NCI-H226 (cell line): ENCODE measurements at places on chromosomes 5 and 9.

- DNase-seq = no peak
Measured at GRCh38 chr9:96464426-96464825, 14.5 kb downstream of the HABP4 start.

DNA sequence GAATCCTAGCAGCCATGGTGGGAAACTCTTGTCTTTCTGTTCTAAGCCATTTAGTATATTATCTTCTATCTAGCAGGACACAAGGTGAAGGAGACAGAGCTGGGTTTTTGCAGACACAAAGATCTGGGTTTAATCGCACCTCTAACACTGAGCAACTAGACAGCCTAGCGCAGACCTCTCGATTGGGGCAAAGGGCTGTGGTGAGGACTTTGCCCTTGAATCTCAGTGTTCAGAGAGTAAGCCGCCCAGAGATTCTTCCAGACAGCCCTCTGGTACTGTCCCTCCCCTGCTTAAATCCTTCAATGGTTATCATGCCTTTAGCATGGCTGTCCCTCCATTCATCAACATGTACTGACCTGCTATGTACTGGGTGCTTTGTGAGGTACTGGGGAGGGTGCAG is 128.1 kb downstream of the CRB2 start:
- DNase-seq = no peak

- DNase-seq = no peak
Measured at GRCh38 chr5:133977161-133977787, 8.8 kb upstream of the C5orf15 start.

GRCh38 chr5:180858586-180858985 is 2.5 kb downstream of the ZFP62 start:
- DNase-seq = no peak

- no peak for DNase-seq
Measured at GRCh38 chr9:12817702-12818101, 42.9 kb downstream of the LURAP1L start.

DNA sequence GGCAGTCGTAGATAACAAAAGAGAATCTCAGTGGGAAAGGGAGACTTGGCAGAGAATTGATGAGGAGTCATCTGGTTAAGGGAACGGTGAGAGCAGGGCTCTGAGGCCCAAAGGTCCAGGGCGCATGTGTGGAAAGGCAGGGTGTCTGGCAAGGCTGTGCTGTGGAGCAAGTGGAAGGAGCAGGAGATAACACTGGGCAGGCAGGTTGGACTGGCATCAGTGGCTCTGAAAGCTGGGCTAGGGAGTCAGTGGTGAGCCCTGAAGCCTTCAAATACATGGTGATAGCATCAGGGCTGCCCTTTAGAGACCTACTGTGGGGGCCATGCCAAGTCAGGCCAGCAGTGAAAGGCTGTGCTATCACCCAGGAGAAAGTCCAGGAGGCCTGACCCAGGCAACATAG is 131.3 kb downstream of the GABBR2 start:
- no peak for DNase-seq

GRCh38 chr5:153919161-153919560 is 119.5 kb downstream of the FAM114A2 start:
- no peak for DNase-seq

- no peak for DNase-seq
Measured at GRCh38 chr5:59503220-59503619, 390.3 kb downstream of the PDE4D start.

GRCh38 chr5:171801-172331 is 19.4 kb upstream of the LRRC14B start:
- DNase-seq = no peak

- DNase-seq = no peak
Measured at GRCh38 chr9:99129091-99129490, 24.2 kb downstream of the TGFBR1 start.

DNA sequence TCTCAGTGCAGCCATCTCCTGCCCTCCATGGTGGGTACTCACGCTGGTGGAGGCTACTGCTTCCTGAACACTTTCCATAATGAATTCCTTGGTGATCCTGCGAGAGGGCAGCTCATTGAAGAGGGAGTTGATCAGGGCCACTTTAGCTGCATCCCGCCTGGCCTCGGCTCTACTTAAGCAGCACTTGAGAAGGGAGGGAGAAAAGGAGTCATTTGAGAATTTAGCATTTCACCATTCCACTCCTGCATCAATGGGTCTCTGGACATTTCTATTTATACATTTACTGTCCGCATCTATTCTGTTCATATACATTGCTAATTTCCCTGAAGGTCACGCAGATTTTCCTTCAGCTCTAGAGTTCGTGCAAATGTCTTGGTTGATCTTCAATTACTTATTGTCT is 35.1 kb downstream of the LIX1 start:
- DNase-seq = no peak

DNA sequence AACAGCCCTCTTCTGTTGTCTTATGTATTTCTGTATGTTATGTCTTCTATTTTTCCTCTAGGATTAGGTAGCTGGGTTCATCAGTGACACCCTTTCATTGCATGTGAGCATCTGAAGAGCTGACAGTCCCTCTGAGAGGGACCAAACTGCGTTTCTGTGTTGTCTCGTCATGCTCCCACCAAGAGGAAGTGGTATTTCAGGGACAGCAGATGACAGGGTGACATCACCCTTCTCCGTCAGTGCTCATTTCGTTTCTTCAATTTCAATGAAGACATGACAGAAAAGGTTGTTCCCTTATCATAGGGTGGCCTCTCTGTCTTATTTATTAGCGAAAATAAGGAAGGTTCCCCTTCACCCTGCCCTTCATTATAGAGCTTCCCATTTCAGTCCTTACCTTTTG is 225.9 kb upstream of the NR4A3 start:
- DNase-seq = no peak

GRCh38 chr9:35731415-35732184 is 395 bp downstream of the TLN1 start:
- no peak for DNase-seq

DNA sequence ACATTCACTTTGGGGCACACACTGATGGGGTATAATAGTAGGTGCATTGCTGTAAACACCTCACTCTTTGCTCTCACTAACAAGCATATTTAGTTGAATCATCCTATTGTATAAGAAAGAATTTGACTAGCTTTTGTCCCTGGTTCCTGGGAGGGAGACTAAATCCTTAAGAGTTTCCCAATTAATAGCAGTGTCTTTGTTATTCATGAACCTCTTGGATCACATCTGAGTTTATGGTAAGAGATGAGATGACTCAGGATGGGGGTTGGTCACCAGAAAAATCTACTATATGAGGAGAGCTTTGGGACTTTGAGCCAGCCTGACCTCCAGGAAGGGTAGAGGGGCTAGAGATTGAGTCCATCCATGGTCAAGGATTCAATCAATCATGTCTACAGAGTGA is 56.8 kb downstream of the PUM3 start:
- DNase-seq = no peak

- DNase-seq = no peak
Measured at GRCh38 chr9:94881940-94882339, 155.4 kb downstream of the AOPEP start.

- no peak for DNase-seq
Measured at GRCh38 chr9:34983209-34983608, 6.3 kb upstream of the DNAJB5 start.

DNA sequence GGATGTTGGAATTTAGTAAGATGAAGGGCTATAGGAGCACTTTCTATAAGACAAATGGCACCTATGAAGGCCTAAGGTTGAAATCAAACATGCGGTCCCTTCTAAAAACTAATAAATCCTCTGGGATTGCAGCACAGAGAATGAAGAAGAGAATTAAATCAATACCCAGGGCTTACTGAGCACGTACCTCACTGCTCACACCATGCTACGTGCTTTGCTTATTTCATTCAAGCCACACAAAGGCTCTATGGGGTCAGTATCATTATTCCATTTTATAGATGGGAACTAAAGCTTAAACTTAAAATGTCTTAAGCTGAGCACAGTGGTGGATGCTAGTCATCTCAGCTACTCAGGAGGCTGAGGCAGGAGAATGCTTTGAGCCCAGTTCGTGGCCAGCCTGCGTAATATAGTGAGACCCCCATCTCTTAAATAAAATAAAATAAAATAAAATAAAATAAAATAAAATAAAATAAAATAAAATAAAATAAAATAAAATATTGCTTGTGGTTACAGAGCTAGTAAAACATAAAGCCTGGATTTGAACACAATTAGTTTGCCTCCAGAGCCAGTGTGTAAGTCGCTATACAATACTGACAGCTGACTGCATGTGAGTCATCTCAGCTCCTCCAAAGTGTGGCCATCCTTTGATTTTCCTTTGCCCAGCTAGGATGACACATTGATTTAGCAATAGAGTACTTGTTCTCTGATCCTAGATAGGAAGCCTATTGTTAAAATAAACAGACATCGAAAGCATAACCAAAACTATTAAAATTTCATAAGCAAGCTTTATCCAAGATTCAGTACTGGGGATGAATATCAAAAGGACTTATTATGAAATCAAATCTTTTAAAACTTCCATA is 20.9 kb upstream of the DPYSL3 start:
- DNase-seq = peak; percentile 74

- DNase-seq = peak; percentile 65
Measured at GRCh38 chr9:127899128-127899943, at the start of gene ST6GALNAC6. ST6GALNAC6 (minus strand) TSS chr9:127899603; CDS start chr9:127897981, 1,622 bp downstream.

DNA sequence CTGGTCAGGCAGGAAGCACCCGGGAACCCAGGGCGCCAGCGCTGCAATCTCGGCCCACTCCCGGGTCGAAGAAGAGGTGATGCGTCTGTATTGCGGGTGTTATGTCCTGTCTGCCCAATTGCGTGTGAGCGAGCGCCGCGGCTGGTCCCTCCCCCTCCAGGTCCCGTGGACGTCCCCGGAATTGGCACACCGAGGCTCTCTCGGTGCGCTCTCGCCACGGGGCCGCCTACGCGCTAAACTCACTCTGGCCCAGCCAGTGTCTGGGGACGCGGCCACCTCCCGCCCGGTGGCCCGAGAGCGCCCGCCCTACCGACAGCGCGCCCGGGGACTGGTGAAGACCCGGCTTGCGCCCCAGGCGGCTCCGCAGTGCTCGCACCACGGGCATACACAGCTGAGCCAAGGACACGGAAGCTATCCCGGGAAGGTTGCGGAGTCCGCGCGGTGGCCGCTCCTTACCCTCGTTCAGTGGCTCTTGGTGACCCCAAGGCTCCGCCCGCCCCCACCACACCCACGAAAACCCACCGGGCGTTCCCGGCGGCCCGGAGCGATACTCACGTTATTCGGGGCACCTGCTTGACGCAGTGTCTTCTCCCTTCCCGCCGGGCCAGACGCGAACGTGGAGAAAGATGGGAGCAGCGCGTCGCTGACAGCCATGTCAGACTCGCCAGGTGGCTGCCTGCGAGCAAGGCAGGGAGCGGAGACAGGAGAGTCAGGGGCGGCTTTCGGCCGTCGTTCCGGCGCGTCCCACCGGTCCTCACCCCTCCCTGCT is 1.0 kb downstream of the KLF4 start:
- peak; percentile 7 for DNase-seq

DNA sequence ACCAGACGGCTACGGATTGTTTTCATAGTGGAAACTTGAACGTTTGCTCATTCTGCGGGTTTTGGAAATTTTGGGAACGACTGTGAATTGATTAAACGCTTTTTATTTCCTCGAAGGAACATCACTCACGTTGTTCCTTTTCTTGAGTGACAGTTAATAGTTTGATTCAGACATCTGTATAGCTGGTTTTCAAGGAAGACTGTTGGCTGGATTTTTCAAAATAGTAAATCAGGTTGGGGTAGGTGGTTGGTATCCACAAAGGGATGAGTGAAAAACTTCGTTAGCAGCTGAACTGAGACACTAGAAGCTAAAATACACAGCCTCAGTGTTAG is 1.1 kb downstream of the TGFBR1 start:
- no peak for DNase-seq

DNA sequence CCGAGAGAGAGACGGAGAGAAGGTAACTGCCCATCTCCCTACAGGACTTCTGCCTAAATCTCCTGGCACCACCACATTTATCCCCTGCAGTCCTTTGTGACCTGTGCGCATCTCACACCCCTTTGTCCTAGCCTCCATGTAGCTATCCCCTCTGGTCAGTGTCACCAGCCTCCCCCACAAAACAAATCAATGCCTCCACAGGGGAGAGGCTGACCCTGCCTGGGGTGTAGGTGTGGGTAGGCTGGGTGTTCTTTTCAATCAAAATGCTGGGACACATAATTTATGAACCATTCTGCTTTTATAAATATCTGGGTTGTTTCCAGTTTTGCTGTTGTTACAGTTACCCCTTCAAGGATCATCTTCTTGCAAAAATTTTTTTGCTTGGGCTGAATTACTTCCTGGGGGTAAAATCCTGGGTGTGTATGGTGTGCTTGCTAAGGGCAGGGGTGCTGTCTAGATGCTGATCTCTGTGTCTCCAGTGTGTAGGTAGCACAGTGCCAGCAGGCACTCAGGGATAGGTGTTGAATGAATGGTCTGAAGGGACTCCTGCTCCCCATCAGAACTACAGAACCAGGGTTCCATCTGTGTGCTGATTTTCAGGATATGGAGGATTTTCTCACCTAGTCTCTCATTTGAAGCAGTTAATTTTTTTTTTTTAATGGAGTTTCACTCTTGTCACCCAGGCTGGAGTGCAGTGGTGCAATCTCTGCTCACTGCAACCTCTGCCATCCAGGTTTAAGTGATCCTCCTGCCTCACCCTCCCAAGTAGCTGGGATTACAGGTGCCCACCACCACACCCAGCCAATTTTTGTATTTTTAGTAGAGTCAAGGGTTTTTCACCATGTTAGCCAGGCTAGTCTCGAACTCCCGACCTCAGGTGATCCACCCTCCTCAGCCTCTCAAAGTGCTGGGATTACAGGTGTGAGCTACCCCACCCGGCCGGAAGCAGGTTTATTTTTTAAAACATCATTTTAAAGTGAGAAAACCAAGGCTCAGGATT is at the start of gene GARIN3:
TSS of gene GARIN3 (minus strand) at position 51 of the 1,000 bp plus-strand sequence. CDS start 96 bp downstream, outside the sequence.
- no peak for DNase-seq

- peak; percentile 69 for DNase-seq
Measured at GRCh38 chr9:37592108-37592951, at the start of gene TOMM5. TOMM5 (minus strand) TSS chr9:37592597; CDS start chr9:37592532, 65 bp downstream.
